ENCODE measurements at places on chromosomes 13 and 19. TPM values are rescaled to one million over a fixed set of nuclear protein-coding genes. Genes with fewer than 3 reads are reported as not detected.
A peak's percentile ranks its signal among the peaks of the same experiment; 100 is the strongest.

The ADGRE3 gene
- not detected for polyA plus RNA-seq

GRCh38 chr13:96279904-96280303 is 190.0 kb downstream of the HS6ST3 start:
- H3K27me3 ChIP-seq: no peaks in the 10 kb centered on the region
- no peaks in the 10 kb centered on the region for H3K4me1 ChIP-seq
- no peak overlapping the region for H3K4me3 ChIP-seq
- H3K27ac ChIP-seq: no peak overlapping the region

The PSG1 gene
- not detected for polyA plus RNA-seq

- H3K36me3 ChIP-seq: no peaks in the 10 kb centered on the region
- DNase-seq: no peak
- no peaks in the 10 kb centered on the region for H3K27me3 ChIP-seq
- H3K4me3 ChIP-seq: no peak overlapping the region
- no peak overlapping the region for H3K27ac ChIP-seq
Measured at GRCh38 chr13:26061947-26062346, 10.1 kb upstream of the SHISA2 start.

DNA sequence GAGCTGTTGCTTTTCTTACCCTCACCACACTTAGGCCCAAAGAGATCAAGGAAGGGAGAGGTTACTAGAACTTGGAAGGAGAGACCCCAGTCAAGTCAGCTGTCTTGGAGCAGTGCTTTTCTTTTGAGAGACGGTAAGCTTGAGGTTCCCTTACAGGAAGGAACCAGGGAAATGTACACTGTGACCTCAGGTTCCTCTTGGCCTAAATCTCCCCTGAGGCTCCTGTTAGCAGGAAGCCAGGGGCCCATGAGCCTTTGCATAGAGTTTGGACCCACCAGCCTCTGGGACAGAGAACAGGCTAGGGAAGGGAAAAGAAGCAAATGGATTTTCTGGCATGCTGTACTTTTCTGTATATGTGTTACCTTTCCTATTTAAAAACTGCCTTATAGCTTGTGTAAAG is 5.9 kb upstream of the GPR18 start:
- no peaks in the 10 kb centered on the region for H3K4me1 ChIP-seq
- H3K27me3 ChIP-seq: no peaks in the 10 kb centered on the region
- no peak overlapping the region for H3K27ac ChIP-seq
- H3K36me3 ChIP-seq: no peaks in the 10 kb centered on the region
- H3K4me3 ChIP-seq: no peak overlapping the region

DNA sequence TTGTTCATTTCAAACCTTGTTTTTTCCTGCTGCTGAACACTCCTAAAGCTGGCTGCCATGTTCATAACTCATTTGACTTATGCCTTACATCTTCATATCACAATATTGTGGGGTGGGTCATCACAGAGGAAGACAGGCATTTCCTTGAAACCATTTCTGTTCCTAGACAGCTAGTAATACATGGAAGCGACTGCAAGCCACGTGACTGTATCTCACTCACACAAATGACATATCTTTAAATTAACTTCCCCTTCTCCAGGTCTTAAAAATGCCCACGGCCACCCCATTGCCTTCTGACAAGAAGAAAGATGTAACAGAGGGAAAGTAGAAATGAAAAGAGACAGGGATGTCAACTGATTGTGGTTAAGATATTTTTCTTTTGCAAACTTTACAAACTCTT is 236.8 kb downstream of the LMO7 start:
- no peaks in the 10 kb centered on the region for H3K36me3 ChIP-seq
- no peak for DNase-seq
- peaks cover 13% of the 10 kb centered on the region for H3K4me1 ChIP-seq
- H3K4me3 ChIP-seq: no peak overlapping the region

GRCh38 chr13:92574499-92574898 is 652.1 kb upstream of the GPC6 start:
- no peaks in the 10 kb centered on the region for H3K27me3 ChIP-seq
- H3K4me1 ChIP-seq: no peaks in the 10 kb centered on the region
- no peaks in the 10 kb centered on the region for H3K36me3 ChIP-seq

DNA sequence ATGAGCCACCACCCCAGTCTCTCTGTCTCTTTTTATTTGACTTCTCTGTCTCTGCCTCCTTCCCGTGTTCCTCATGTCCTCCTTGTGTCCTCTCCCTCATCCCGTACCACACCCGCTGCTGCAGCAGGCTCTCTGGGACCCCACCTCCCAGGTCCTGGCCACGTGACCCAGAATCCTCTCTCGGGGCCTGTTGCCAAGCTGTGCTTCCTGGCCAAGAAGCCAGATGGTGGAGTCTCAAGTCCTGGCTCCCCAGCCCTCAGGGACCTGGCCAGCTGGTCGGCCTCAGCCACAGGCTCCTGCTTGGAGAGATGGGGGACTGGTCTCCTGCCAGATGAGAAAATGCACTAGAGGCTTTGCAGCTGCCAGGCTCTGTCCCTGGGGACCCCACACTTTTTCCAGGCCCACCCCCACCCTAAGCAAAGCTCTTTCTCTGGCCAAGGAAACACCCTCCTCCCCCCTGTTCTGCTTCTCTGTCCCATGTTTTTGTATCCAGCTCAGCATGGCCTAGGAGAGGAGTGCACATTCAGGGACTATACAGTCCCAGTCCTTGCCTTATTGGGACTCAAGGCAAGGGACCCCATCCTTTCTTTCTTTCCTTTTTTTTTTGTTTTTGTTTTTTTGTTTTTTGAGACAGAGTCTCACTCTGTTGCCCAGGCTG is 34.3 kb upstream of the SHKBP1 start:
- DNase-seq: no peak
- H3K4me1 ChIP-seq: no peaks in the 10 kb centered on the region
- no peak overlapping the region for H3K27ac ChIP-seq
- no peaks in the 10 kb centered on the region for H3K27me3 ChIP-seq

The ZNF836 gene
- 6.8 TPM for polyA plus RNA-seq

- H3K4me1 ChIP-seq: no peaks in the 10 kb centered on the region
- no peak for DNase-seq
- no peaks in the 10 kb centered on the region for H3K27me3 ChIP-seq
- no peak overlapping the region for H3K4me3 ChIP-seq
- H3K36me3 ChIP-seq: no peaks in the 10 kb centered on the region
- H3K27ac ChIP-seq: no peak overlapping the region
Measured at GRCh38 chr13:42524487-42525034, 49.4 kb upstream of the TNFSF11 start.

The CD209 gene
- 0.05 TPM for polyA plus RNA-seq

The WDR87 gene
- not detected for polyA plus RNA-seq

The CNMD gene
- polyA plus RNA-seq: 87.4 TPM

- H3K4me1 ChIP-seq: no peaks in the 10 kb centered on the region
- no peaks in the 10 kb centered on the region for H3K27me3 ChIP-seq
- no peak overlapping the region for H3K27ac ChIP-seq
- H3K4me3 ChIP-seq: no peak overlapping the region
- DNase-seq: peak; percentile 24
Measured at GRCh38 chr13:112454648-112455334, 78.6 kb downstream of the SPACA7 start.

DNA sequence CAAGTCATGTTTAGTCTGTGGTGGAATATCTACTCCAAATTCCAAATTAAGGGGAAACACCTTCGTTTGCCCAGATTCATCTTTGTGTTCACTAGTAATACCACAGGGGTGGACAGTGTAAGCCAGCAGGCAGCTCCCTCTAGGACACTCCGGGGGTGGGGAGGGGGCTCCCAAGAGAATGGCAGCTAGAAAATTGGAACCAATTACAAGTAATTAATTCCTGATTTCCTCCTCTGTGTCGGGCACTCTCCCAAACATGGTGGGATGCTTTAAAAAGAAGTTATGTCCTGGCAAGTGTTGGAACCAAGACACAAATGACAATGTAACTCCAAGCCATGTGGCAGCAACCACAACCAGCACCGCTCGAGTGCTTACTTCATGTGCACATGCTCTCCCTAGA is 5.9 kb downstream of the COL4A1 start:
- H3K36me3 ChIP-seq: no peaks in the 10 kb centered on the region
- H3K4me3 ChIP-seq: no peak overlapping the region
- H3K27ac ChIP-seq: no peak overlapping the region
- no peaks in the 10 kb centered on the region for H3K27me3 ChIP-seq
- peaks cover 15% of the 10 kb centered on the region for H3K4me1 ChIP-seq

DNA sequence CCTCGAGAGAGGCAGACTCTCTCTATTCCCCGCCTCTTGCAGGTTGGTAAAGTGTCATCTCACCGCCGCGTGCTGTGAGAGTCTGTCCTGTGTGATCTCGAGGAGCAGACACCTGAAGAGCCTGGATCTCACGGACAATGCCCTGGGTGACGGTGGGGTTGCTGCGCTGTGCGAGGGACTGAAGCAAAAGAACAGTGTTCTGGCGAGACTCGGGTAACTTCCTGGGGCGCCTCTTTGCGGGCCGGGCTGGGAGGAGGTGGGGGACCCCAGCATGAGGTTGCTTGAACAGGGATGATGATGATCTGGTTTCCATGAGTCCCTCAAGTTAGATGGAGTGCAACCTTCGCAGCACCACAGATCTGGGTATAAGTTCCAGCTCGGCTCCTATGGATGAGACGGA is 67.0 kb downstream of the NLRP5 start:
- no peaks in the 10 kb centered on the region for H3K4me1 ChIP-seq
- H3K27ac ChIP-seq: no peak overlapping the region
- no peaks in the 10 kb centered on the region for H3K27me3 ChIP-seq
- H3K4me3 ChIP-seq: no peak overlapping the region
- DNase-seq: no peak
- no peaks in the 10 kb centered on the region for H3K36me3 ChIP-seq

GRCh38 chr13:105774739-105775460 is 760.6 kb downstream of the EFNB2 start:
- no peaks in the 10 kb centered on the region for H3K36me3 ChIP-seq
- DNase-seq: no peak
- H3K27ac ChIP-seq: no peak overlapping the region
- no peaks in the 10 kb centered on the region for H3K4me1 ChIP-seq

DNA sequence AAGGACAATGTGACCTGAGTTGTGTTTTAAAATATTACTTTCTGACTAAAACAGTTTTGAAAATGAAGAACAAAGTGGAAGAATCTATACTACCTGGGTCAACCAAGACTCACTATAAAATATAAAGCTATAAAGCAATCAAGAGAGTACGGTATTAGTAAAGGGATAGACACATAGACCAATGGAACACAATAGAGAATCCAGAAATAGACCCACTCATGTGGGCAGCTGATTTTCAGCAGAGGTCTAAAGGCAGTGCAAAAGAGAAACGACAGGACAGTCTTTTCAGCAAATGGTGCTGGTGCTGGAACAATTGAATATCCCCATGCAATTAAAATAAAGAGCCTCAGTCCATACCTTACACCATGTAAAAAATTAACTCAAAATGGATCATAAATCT is 224.7 kb downstream of the RGCC start:
- H3K27ac ChIP-seq: no peak overlapping the region
- no peaks in the 10 kb centered on the region for H3K4me1 ChIP-seq
- H3K4me3 ChIP-seq: no peak overlapping the region
- no peak for DNase-seq
- H3K36me3 ChIP-seq: no peaks in the 10 kb centered on the region
- H3K27me3 ChIP-seq: no peaks in the 10 kb centered on the region

The SCAMP4 gene
- polyA plus RNA-seq: 17.1 TPM

DNA sequence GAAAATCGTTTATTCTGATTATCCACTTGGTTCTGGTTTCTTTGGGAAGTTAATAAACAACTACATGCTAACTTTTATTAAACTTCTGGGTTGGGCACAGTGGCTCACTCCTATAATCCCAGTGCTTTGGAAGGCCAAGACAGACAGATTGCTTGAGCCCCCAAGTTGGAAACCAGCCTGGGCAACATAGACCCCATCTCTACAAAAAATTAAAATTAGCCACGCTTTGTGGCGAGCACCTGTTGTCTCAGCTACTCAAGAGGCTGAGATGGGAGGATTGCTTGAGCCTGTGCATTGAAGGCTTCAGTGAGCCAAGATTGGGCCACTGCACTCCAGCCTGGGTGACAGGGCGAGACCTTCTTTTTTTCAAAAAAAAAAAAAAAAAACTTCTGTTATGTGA is 21.7 kb downstream of the GPR180 start:
- peaks cover 45% of the 10 kb centered on the region for H3K36me3 ChIP-seq
- DNase-seq: no peak
- no peaks in the 10 kb centered on the region for H3K4me1 ChIP-seq
- no peaks in the 10 kb centered on the region for H3K27me3 ChIP-seq
- H3K27ac ChIP-seq: no peak overlapping the region
- H3K4me3 ChIP-seq: no peak overlapping the region

- H3K4me1 ChIP-seq: peaks cover 4% of the 10 kb centered on the region
- H3K27ac ChIP-seq: 0 out of 2 replicates have a peak overlapping the region, but pooled peaks have one; percentile 2
- H3K27me3 ChIP-seq: no peaks in the 10 kb centered on the region
- no peak overlapping the region for H3K4me3 ChIP-seq
Measured at GRCh38 chr13:99383511-99383921, 76.3 kb upstream of the GPR183 start.

The FCAR gene
- polyA plus RNA-seq: not detected

DNA sequence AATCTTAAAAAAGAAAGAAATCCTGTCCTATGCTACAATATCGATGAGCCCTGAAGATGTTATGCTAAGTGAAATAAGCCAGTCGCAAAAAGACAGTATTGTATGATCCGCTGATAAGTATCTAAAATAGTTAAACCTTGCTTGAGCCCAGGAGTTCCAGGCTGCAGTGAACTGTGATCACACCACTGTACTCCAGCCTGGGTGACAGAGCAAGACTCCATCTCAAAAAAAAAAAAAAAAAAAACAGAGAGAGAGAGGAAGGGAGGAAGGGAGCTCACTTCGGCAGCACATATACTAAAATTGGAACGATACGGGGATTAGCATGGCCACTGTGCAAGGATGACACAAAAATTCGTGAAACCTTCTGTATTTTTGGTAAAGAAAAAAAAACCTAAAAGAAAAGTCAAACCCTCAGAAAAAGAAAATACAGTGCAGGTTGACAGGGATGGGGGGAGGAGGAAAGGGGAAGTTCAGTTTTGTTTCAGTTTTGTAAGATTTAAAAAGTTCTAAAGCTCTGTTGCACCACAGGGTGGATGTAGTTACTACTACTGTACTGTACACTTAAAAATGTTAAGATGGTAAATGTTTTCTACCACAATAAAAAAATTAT is 8.4 kb downstream of the CLASRP start:
- no peak for DNase-seq
- no peaks in the 10 kb centered on the region for H3K27me3 ChIP-seq
- H3K27ac ChIP-seq: no peak overlapping the region
- peaks cover 20% of the 10 kb centered on the region for H3K36me3 ChIP-seq
- H3K4me1 ChIP-seq: no peaks in the 10 kb centered on the region

The SGCG gene
- 0.05 TPM for polyA plus RNA-seq

GRCh38 chr19:55111238-55111831 is 6.1 kb downstream of the PPP1R12C start:
- no peaks in the 10 kb centered on the region for H3K27me3 ChIP-seq
- no peaks in the 10 kb centered on the region for H3K36me3 ChIP-seq
- H3K4me1 ChIP-seq: peaks cover 15% of the 10 kb centered on the region
- no peak overlapping the region for H3K4me3 ChIP-seq
- DNase-seq: no peak

The ZNF561 gene
- 25.0 TPM for polyA plus RNA-seq

GRCh38 chr13:25980255-25980654 is 71.6 kb downstream of the SHISA2 start:
- peaks cover 10% of the 10 kb centered on the region for H3K4me1 ChIP-seq
- no peak overlapping the region for H3K27ac ChIP-seq
- no peak overlapping the region for H3K4me3 ChIP-seq
- no peaks in the 10 kb centered on the region for H3K27me3 ChIP-seq

The ZNF121 gene
- 13.6 TPM for polyA plus RNA-seq

The SIGLECL1 gene
- not detected for polyA plus RNA-seq

The ADM5 gene
- 2.5 TPM for polyA plus RNA-seq

The CGB5 gene
- 0.83 TPM for polyA plus RNA-seq

The JAK3 gene
- 4.7 TPM for polyA plus RNA-seq

GRCh38 chr19:719636-720344 is 11.1 kb downstream of the PALM start:
- H3K27me3 ChIP-seq: no peaks in the 10 kb centered on the region
- H3K4me3 ChIP-seq: no peak overlapping the region
- H3K4me1 ChIP-seq: peaks cover 2% of the 10 kb centered on the region
- H3K36me3 ChIP-seq: no peaks in the 10 kb centered on the region

Data from H1 (cell line).